ENCODE measurements at places on chromosomes 1 and 21. TPM values are rescaled to one million over a fixed set of nuclear protein-coding genes. Genes with fewer than 3 reads are reported as not detected.

- H3K4me1 ChIP-seq = no peaks in the 10 kb centered on the region
- H3K27me3 ChIP-seq = peaks cover 40% of the 10 kb centered on the region
- DNase-seq = peak; percentile 52
- H3K36me3 ChIP-seq = no peaks in the 10 kb centered on the region
These were observed 17.6 kb upstream of the ALX3 start for GRCh38 chr1:110087812-110088738.

DNA sequence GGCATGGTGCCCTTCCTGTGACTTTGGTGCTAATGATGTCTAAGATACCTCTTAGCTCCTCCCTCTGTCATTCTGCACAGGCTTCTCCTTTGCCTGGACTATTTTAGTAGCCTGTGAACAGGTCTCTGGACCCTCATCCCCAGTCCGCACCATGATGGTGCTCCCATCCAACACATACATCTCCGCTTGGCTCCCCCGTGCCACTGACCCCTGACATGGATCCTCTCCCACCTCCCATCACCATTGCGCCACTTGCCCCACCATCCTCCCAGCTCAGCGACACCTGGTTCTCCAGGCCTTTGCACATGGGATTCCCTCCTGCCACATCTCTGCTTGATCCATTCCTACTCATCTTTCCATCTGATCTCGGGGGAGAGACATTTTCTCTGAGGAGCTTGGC lies 33.9 kb downstream of the RUNX3 start:
- H3K36me3 ChIP-seq = peaks cover 5% of the 10 kb centered on the region
- no peak overlapping the region for H3K27ac ChIP-seq
- no peak overlapping the region for H3K4me3 ChIP-seq
- H3K27me3 ChIP-seq = no peaks in the 10 kb centered on the region

DNA sequence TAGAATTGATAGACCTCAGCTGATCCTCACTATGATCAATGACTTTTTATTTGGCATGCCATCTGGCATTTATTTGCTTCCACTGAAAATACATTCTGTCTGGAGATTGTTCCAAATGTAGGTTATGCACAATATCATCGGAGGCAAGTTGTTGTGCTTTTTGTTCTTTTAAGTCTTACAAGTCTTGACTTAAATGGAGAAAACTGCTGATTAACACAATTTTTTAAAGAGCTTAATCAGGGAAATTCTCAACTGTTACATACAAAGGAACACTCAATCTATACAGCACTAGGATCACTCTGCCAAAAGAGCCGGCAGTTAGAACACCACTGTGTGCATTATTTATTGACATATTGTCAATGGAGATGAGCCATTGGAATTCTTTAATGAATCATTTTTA lies 19.2 kb downstream of the CYYR1 start:
- H3K27me3 ChIP-seq = no peaks in the 10 kb centered on the region
- H3K4me1 ChIP-seq = no peaks in the 10 kb centered on the region
- no peak overlapping the region for H3K27ac ChIP-seq
- no peak for DNase-seq

GRCh38 chr1:42148166-42148565 lies 5.0 kb upstream of the GUCA2B start:
- H3K4me3 ChIP-seq = no peak overlapping the region
- H3K27ac ChIP-seq = no peak overlapping the region
- no peak for DNase-seq
- H3K27me3 ChIP-seq = no peaks in the 10 kb centered on the region
- no peaks in the 10 kb centered on the region for H3K36me3 ChIP-seq
- H3K4me1 ChIP-seq = no peaks in the 10 kb centered on the region

DNA sequence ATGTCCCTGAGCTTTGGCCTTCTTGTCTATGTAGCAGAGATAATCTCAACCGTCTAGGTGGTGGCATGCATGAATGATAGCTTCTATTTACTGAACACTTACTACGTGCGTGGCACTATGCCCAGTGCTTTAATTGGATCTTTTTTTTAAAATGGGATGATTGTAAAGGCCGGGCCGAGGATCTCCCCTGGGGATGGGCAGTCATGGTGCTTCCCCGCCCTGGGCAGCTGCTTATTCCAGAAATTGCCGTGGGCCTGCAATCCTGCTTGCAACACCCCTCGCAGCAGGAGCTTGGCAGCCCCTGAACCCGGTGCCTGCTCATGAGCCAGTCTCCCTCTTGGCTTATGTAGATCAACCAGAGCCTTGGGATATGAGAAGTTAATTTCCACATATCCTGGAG lies 360.7 kb downstream of the CAMTA1 start:
- no peaks in the 10 kb centered on the region for H3K36me3 ChIP-seq
- H3K4me3 ChIP-seq = no peak overlapping the region
- peaks cover 5% of the 10 kb centered on the region for H3K4me1 ChIP-seq
- H3K27me3 ChIP-seq = no peaks in the 10 kb centered on the region
- no peak overlapping the region for H3K27ac ChIP-seq

GRCh38 chr1:26288311-26288941 lies 8.5 kb downstream of the SH3BGRL3 start:
- H3K27me3 ChIP-seq = no peaks in the 10 kb centered on the region
- H3K4me1 ChIP-seq = peaks cover 3% of the 10 kb centered on the region
- H3K27ac ChIP-seq = no peak overlapping the region
- DNase-seq = no peak
- H3K4me3 ChIP-seq = no peak overlapping the region

DNA sequence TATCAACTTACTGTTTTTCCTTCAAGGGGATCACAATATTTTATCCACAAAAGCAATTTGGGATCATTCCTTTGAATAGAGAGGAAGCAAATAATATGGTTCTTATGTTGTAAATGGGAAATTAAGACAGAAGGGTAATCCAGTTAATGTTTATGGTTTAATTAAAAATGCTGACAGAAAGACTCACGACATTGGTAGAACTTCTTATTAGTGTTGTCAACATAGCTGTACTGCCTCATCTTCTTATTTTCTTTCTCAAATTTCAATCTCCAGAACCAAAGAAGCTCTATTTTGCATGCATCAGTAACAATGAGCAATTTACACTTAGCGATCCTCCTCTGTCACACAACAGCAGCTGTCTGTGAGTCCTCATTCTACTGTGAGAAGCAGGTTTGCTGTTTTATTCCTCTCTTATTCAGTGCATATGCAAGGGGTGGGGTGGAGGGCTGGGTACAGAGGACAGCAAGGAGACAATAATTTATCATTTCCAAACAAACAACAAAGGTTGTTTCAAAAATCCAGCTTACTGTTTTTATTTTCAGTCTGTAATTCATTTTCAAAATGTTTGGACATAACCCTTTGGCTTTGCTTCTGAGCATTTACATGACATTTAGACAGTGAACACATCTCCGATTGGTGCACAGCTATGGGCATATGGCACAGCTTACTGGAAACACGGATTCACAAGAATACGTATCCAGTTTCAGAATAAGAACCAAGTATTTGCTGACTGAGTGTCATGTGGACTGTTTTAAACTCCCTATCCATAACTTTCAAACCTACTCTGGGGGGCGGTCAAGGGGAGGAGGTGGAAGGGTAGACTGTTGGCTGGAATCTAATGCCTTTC lies 335.9 kb downstream of the RGS7 start:
- no peak overlapping the region for H3K27ac ChIP-seq
- H3K36me3 ChIP-seq = peaks cover 26% of the 10 kb centered on the region
- H3K27me3 ChIP-seq = no peaks in the 10 kb centered on the region
- H3K4me1 ChIP-seq = no peaks in the 10 kb centered on the region
- H3K4me3 ChIP-seq = no peak overlapping the region

Gene CLDN17
- not detected for total RNA-seq

Gene IL24
- not detected for total RNA-seq
